HepG2 (cell line): ENCODE measurements at places on chromosomes 3 and 15. TPM values are rescaled to one million over a fixed set of nuclear protein-coding genes. Genes with fewer than 3 reads are reported as not detected.

- H3K27me3 ChIP-seq: peaks cover 8% of the 10 kb centered on the region
- no peak overlapping the region for H3K4me3 ChIP-seq
- H3K27ac ChIP-seq: no peak overlapping the region
- no peaks in the 10 kb centered on the region for H3K4me1 ChIP-seq
- DNase-seq: no peak
Observed at GRCh38 chr3:10707400-10708215, 108.4 kb upstream of the SLC6A11 start.

GRCh38 chr3:69364354-69364753 is 21.5 kb downstream of the FRMD4B start:
- no peaks in the 10 kb centered on the region for H3K4me1 ChIP-seq
- no peaks in the 10 kb centered on the region for H3K27me3 ChIP-seq

GRCh38 chr3:33645060-33645647 is 72.9 kb downstream of the CLASP2 start:
- no peak overlapping the region for H3K4me3 ChIP-seq
- H3K27me3 ChIP-seq: no peaks in the 10 kb centered on the region
- no peak overlapping the region for H3K27ac ChIP-seq
- no peaks in the 10 kb centered on the region for H3K4me1 ChIP-seq
- DNase-seq: no peak

- H3K27ac ChIP-seq: no peak overlapping the region
- no peak overlapping the region for H3K4me3 ChIP-seq
- H3K36me3 ChIP-seq: no peaks in the 10 kb centered on the region
- DNase-seq: no peak
- H3K27me3 ChIP-seq: no peaks in the 10 kb centered on the region
Observed at GRCh38 chr3:162073422-162073975, 576.9 kb downstream of the OTOL1 start.

- no peak overlapping the region for H3K4me3 ChIP-seq
- H3K36me3 ChIP-seq: no peaks in the 10 kb centered on the region
- 0 out of 2 replicates have a peak, but pooled peaks cover under 1% of the 10 kb centered on the region for H3K27me3 ChIP-seq
- no peaks in the 10 kb centered on the region for H3K4me1 ChIP-seq
- H3K27ac ChIP-seq: no peak overlapping the region
Observed at GRCh38 chr15:85280203-85280602, 100.2 kb upstream of the AKAP13 start.

- peaks cover 55% of the 10 kb centered on the region for H3K4me1 ChIP-seq
- DNase-seq: peak; percentile 19
- no peaks in the 10 kb centered on the region for H3K27me3 ChIP-seq
- peak overlapping the region; percentile 25; the same call in 1 of the 2 replicates for H3K4me3 ChIP-seq
Observed at GRCh38 chr3:57960174-57960505, 48.1 kb upstream of the FLNB start.

- H3K27ac ChIP-seq: no peak overlapping the region
- DNase-seq: no peak
- H3K27me3 ChIP-seq: 0 out of 2 replicates have a peak, but pooled peaks cover 2% of the 10 kb centered on the region
- H3K36me3 ChIP-seq: no peaks in the 10 kb centered on the region
- H3K4me1 ChIP-seq: no peaks in the 10 kb centered on the region
Observed at GRCh38 chr3:193897288-193897687, 238.7 kb upstream of the HES1 start.

- H3K4me1 ChIP-seq: no peaks in the 10 kb centered on the region
- H3K27ac ChIP-seq: no peak overlapping the region
- DNase-seq: peak; percentile 1
- no peaks in the 10 kb centered on the region for H3K27me3 ChIP-seq
Observed at GRCh38 chr3:77158730-77159581, 119.1 kb downstream of the ROBO2 start.

DNA sequence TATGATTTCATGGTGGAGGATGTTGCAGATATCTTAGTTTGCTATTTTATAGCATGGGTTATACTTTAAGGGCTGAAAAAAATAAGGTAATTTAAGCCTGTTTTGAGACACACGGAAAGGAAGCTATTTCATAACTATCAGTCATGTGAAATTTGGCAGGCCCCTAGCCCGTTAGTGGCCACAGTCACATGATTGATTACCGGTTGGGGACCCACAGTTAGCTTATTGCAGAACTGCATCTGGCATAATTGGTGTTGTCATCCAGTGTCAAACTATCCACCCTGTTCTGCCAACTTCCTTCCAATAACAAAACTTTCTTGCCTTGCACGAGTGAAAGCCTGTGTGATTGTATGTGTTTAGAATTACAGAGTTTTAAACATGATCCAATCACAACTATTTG is 35.2 kb downstream of the FNDC3B start:
- peaks cover 49% of the 10 kb centered on the region for H3K36me3 ChIP-seq
- peaks cover 100% of the 10 kb centered on the region for H3K4me1 ChIP-seq
- H3K4me3 ChIP-seq: no peak overlapping the region
- no peaks in the 10 kb centered on the region for H3K27me3 ChIP-seq
- DNase-seq: no peak
- H3K27ac ChIP-seq: peak overlapping the region; percentile 38

- H3K27ac ChIP-seq: no peak overlapping the region
- H3K36me3 ChIP-seq: no peaks in the 10 kb centered on the region
- peaks cover 26% of the 10 kb centered on the region for H3K4me1 ChIP-seq
- peak; percentile 66 for DNase-seq
- no peak overlapping the region for H3K4me3 ChIP-seq
- no peaks in the 10 kb centered on the region for H3K27me3 ChIP-seq
Observed at GRCh38 chr3:17233398-17233800, 348.6 kb downstream of the PLCL2 start.

GRCh38 chr3:59106085-59106648 is 56.3 kb upstream of the CFAP20DC start:
- peaks cover 10% of the 10 kb centered on the region for H3K4me1 ChIP-seq
- DNase-seq: peak; percentile 20
- no peaks in the 10 kb centered on the region for H3K36me3 ChIP-seq
- H3K27ac ChIP-seq: no peak overlapping the region

DNA sequence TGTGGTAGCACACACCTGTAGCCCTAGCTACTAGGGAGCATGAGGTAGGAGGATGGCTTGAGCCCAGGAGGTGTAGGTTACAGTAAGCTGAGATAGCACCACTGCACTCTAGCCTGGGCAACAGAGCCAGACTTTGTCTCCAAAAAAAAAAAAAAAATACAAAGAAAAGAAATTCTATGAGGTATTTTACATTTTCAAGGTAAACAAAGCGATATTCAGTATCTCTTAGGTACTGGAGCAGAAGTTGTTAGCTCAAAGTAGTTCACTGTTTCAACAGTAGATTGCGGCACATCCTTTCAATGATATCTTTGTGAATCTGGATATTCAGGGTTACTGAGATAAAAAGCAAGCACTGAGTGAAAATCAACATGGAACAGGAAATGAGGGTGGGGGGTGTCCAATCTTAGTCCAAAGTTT is 318.5 kb downstream of the ZNF621 start:
- H3K36me3 ChIP-seq: no peaks in the 10 kb centered on the region
- peaks cover 75% of the 10 kb centered on the region for H3K4me1 ChIP-seq
- peak; percentile 97 for DNase-seq
- H3K27me3 ChIP-seq: no peaks in the 10 kb centered on the region

DNA sequence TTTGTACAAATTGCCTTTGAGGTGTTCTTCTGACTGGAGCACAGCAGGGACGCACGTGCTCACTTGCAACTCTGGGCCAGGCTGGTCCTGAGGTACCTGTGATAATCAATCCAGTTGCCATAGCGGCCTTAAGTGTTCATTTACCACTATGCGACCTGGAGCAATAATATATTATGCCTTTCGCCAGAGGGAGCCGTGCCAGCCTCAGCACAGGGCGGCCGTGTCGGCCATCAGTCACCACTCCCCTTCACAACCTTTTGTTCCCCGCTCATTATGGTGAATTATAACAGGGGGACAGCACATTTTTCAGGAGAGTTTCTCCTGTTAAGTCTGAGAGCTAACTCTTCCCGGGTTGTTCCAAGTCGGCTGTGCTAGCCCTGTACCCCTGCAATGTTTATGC is 289.7 kb downstream of the RORA start:
- H3K36me3 ChIP-seq: no peaks in the 10 kb centered on the region
- no peak for DNase-seq
- no peak overlapping the region for H3K27ac ChIP-seq
- no peaks in the 10 kb centered on the region for H3K4me1 ChIP-seq
- H3K27me3 ChIP-seq: peaks cover 6% of the 10 kb centered on the region; the same call in 1 of the 3 replicates
- no peak overlapping the region for H3K4me3 ChIP-seq

DNA sequence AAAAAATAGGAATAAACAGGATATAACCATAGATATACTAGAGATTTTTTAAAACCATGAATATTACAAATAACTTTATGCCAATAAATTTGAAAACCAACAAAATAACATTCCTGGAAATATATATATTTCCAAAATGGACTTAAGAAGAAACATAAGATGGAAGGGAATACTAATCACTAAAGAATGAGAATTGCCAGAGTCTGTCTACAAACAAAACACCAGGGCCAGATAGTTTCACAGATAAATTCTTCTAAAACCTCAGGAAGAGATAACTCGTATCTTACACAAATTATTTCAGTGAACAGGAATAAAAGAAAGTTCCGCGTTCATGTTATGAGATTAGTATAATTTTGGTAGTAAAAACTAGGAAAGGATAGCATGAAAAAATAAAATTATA is 107.3 kb downstream of the HERC1 start:
- no peak overlapping the region for H3K27ac ChIP-seq
- no peaks in the 10 kb centered on the region for H3K4me1 ChIP-seq
- no peak for DNase-seq
- H3K4me3 ChIP-seq: no peak overlapping the region
- H3K27me3 ChIP-seq: no peaks in the 10 kb centered on the region

GRCh38 chr3:138367326-138367850 is 19.0 kb downstream of the MRAS start:
- no peak overlapping the region for H3K27ac ChIP-seq
- no peak for DNase-seq
- H3K4me3 ChIP-seq: no peak overlapping the region
- H3K36me3 ChIP-seq: no peaks in the 10 kb centered on the region

GRCh38 chr15:68464448-68465090 is 32.6 kb upstream of the ITGA11 start:
- H3K36me3 ChIP-seq: no peaks in the 10 kb centered on the region
- DNase-seq: no peak
- H3K4me1 ChIP-seq: no peaks in the 10 kb centered on the region
- H3K4me3 ChIP-seq: no peak overlapping the region
- no peak overlapping the region for H3K27ac ChIP-seq

DNA sequence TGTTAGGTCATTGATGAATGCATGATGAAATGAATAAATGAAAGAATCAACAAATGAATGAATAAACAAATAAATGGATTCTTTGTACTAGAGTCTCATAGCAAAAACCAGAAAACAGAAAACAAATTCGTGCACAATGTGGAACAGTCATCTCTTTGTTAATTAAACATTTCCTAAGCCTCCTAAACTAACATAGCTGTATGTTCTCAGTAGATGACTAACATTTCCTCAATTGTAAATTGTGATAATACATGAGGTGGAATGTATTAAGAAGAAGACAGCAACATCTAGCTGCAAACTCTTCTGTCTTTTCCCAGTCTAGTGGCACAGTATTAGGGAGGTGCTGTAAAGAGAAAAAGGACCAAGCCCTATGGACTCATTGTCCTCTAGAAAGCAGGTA is 1021.0 kb downstream of the MCTP2 start:
- no peak for DNase-seq
- H3K27me3 ChIP-seq: no peaks in the 10 kb centered on the region
- H3K4me3 ChIP-seq: no peak overlapping the region
- no peaks in the 10 kb centered on the region for H3K36me3 ChIP-seq

GRCh38 chr3:195068084-195069080 is 202.6 kb downstream of the XXYLT1 start:
- H3K4me1 ChIP-seq: peaks cover 16% of the 10 kb centered on the region
- no peaks in the 10 kb centered on the region for H3K27me3 ChIP-seq
- peaks cover 10% of the 10 kb centered on the region; the same call in 1 of the 3 replicates for H3K36me3 ChIP-seq
- no peak overlapping the region for H3K27ac ChIP-seq

DNA sequence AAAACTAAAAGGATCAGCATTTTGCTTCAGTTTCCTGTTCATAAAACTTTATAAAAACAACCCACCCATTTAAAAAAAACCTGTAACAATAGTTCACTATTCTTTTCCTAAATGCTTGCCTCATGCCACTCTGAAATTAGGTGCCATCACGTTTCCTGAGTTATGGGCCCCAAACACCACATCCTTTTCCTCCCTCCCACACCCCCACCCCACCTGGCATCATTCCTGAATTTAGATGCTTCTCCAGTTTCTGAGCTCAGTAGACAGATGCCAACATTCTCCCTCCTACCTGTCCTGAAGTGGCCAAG is 11.9 kb upstream of the ARHGEF3 start:
- H3K36me3 ChIP-seq: no peaks in the 10 kb centered on the region
- peaks cover 44% of the 10 kb centered on the region for H3K4me1 ChIP-seq
- H3K27me3 ChIP-seq: no peaks in the 10 kb centered on the region
- no peak for DNase-seq
- no peak overlapping the region for H3K27ac ChIP-seq

DNA sequence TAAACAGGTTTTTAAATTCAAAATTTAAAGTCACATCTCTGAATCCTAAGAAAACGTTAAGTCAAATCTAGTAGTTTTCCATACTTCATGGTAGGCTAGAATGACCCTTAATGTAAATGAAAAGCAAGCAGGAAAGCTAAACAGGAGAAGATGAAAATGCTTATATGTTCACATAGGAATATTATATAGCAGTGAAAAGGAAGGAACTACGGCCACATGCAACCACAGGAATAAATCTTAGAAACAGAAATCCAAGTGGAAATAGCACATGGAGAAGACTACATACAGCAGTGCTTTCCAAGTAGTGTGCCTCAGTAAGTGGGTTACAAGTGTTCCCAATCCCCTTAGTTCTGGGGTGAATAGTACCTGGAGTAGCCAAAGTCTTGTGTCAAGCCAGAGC is 296.2 kb downstream of the FHIT start:
- no peaks in the 10 kb centered on the region for H3K27me3 ChIP-seq
- H3K36me3 ChIP-seq: no peaks in the 10 kb centered on the region
- no peak overlapping the region for H3K4me3 ChIP-seq
- H3K27ac ChIP-seq: no peak overlapping the region

DNA sequence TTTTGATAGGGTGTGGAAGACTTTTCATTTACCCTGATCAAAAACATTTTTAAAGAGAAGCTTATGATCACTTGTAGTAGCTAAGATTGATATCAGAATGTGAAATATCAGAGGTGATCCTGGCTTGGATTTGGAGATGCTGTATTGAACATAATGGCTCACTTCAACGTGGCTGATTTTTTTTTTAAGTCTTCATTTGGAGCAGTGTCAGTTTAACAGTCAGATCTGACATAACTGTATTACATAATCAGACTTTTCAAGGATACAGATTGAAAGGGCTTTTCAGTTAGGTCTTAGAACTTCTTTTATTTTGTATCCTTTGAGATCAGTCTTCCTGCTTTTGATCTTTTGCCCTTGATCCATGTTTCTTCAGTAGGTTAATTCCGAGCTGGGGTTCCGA is 98.5 kb downstream of the ITPR1 start:
- no peaks in the 10 kb centered on the region for H3K36me3 ChIP-seq
- H3K27me3 ChIP-seq: no peaks in the 10 kb centered on the region
- no peaks in the 10 kb centered on the region for H3K4me1 ChIP-seq
- DNase-seq: no peak

GRCh38 chr3:177281292-177282118 is 84.2 kb upstream of the TBL1XR1 start:
- peaks cover 75% of the 10 kb centered on the region for H3K4me1 ChIP-seq
- H3K27me3 ChIP-seq: no peaks in the 10 kb centered on the region
- DNase-seq: no peak
- H3K36me3 ChIP-seq: no peaks in the 10 kb centered on the region

- H3K27me3 ChIP-seq: no peaks in the 10 kb centered on the region
- H3K4me3 ChIP-seq: no peak overlapping the region
- no peak for DNase-seq
Observed at GRCh38 chr3:27649277-27649676, 72.8 kb downstream of the EOMES start.

Gene WDR93
- total RNA-seq: not detected in 2 replicates

Gene PLIN1
- total RNA-seq: 0.73 and 1.2 TPM in 2 replicates

Gene GRM7
- not detected in 2 replicates for total RNA-seq

Gene TGM5
- 0.18 and 0.22 TPM in 2 replicates for total RNA-seq
